ENCODE measurements at places on chromosomes 2 and 18.
A peak's percentile ranks its signal among the peaks of the same experiment; 100 is the strongest.

DNA sequence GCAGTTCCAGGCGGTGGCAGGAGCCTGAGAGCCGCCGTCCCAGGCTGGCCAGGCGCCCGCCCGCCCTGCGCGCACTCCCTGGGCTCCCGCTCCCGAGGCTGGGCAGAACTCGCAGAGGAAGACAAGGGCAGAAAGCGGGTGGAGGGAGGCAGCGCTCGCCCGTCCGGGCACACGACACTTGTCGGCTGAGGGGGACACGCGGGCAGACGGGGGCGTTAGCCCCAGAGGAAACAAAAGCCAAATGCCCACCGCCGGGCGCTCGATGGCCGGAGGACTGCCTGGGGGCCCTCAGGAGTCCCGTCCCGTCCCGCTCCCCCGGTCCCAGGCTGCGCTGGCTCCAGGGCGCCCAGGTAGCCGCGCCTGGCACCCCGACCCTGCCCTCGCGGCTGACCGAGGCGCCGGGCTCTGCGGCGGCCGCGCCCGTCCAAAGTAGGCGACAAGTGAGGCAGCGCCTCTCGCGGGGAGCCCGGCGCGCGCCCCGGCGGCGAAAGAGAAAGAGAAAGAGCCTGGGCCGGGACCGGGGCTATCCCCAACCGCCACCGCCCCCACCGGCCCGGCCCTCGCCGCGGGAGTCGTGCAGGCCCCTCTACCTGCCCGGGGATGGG lies 491 bp downstream of the L3MBTL4 start:
- DNase-seq, result peak; percentile 10

- peak; percentile 50 for DNase-seq
These were observed 21.2 kb upstream of the NAB1 start for GRCh38 chr2:190627448-190628412.

GRCh38 chr2:10915731-10916276 lies 4.1 kb downstream of the KCNF1 start:
- DNase-seq, result no peak

- DNase-seq, result no peak
These were observed 187.5 kb upstream of the MAP2 start for GRCh38 chr2:209236377-209236776.

GRCh38 chr18:57561728-57562423 lies 24.6 kb downstream of the FECH start:
- DNase-seq, result peak; percentile 67

GRCh38 chr2:223005496-223005895 lies 46.5 kb upstream of the KCNE4 start:
- DNase-seq, result peak; percentile 34
